ENCODE measurements at places on chromosomes 6 and 20.

DNA sequence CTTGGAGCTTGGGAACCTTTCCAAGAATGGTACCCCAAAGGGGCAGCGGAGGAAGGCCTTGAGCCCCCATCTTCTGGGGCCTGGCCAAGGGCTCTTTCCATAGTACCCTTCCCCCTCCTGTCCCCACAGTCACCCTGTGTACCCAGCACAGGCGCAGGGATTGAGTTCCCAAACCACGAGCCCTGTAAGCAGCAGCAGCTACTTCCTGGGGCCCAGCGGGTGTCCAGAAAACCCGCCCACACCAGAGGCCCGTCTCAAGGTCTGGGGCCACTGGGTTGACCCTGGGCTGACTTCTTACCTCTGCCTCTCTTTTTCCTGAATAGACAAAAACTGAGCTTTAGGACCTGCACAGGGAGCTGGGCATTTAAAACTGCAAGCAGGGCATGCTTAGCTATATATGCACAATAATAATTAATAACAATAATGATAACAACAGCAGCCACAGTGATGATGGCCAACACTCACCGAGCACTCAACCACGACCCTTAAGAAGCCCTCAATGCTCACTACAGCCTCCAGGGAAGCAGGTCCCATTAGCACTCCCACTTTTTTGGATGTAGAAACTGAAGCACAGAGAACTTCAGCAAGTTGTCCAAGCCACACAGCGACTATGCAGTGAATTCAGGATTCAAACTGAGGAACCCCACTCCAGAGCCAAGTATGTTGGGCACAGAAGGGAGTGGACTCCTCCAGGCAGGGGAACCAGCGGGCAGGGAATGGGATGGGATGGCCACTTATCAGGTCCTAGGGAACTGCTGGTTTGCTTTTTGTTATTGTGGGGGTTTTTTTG, 14.5 kb downstream of the NOL4L start:
- no peak for DNase-seq

GRCh38 chr20:17357238-17357637, 130.4 kb downstream of the PCSK2 start:
- no peak for DNase-seq

DNA sequence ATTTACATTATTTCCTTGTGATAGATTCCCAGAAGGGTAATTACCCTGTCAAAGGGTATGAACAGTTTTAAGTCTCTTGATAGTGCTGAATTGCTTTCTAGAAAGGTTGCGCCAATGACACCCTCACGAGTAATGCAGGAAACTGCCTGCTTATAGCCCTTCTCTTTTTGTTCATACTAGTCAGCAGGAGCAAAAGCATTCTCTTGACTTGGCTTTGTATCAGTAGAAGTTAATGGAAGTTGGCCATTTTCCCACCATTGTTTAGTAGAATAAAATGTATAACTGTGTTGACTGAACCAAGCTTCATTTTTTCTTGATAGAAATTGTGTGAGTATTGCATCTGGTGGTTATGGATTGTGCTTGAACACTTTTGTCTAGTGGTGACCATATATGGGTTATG, 100.1 kb downstream of the FARS2 start:
- DNase-seq: no peak

DNA sequence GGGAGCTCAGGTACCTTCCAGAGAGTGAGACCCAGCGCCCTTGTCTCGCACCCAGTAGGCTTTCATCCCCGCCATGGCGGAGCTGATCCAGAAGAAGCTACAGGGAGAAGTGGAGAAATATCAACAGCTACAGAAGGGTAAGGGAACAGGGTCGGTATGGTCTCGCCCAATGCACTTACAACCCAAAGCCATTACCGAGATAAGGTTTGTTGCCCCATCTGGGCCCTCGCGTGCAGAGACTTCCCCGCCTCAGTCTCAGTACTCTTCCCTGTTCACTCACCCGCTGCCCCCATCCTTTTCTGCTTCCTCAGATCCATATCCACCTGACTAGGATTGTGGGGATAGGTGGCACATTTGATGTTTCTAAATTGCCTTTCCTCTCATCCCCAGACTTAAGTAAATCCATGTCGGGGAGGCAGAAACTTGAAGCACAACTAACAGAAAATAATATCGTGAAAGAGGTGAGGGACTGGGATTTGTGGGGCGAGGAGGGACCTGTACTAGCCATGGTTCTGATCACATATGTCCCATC, 449 bp downstream of the PFDN6 start:
- no peak for DNase-seq

DNA sequence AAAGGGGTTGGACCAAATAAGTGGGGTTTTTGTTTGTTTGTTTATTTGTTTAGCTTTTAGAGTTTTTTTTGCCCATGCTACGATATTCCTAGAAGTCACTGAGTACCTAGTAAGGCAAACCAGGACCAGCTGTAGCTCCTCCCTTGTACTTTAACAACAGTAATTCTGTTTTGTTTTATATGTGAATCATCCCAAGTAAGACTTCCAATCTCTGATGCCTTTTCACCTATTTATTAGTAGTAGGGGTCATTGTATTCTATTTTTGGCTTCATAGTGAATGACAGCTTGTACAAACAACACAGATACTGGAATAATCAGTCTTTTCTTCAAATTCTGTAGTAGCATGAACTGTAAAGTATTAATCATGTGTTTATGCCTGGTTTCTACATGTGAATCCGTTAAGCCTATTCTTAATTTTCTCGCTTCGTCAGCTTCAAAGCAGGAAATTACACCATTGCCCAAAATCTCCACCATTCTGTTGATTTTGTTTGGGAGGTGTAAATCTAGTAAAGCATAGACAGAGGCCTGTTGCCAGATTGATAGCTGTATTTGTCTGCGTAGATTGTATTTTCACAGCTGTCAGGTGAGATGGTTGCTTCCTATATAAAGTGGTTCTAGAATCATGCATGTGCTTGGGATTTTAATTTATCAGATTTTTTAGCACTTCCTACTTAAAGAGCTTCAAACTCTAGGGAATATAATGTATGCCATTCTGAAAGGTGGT, 151.5 kb upstream of the FLRT3 start:
- no peak for DNase-seq

GRCh38 chr6:163501026-163501425, 86.5 kb downstream of the QKI start:
- DNase-seq: no peak
